ENCODE measurements at places on chromosomes 4 and X.

DNA sequence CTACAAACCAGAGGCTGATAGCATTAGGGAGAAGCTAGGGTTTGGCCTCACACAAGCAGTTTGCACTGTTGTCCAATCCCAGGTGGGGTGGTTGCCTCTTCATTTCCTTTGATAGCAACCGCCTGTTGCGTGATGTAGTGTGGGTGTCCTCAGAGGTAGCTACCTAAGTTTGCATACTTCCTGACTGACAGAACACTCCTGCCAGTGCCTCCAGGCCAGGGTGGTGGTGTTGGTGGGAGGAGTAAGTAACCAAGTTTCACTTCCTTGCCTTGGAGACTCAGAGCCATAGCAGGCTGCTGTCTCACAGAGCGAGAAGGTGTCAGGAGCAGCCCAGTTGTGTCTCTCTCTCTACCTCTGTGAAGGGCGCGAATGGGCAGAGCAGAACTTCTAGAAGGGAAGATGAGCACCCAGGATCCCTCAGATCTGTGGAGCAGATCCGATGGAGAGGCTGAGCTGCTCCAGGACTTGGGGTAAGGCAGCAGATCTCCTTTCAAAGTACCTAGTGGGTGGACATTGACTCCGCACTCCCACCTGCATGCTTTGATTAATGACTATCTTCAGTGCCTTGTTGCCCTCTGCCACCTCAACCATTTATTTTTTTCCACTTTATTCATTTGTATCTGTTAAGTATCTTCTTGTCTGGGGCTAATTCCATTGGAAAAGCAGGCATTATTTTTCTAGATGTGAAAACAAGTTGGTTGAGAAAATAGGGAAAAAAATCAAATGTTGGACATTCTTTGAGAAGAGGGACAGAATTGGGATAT lies at the start of gene DAPP1:
DAPP1 (plus strand) TSS at position 283 of the 764 bp plus-strand sequence; CDS start at position 370, 87 bp downstream.
- peak; percentile 22 for DNase-seq

DNA sequence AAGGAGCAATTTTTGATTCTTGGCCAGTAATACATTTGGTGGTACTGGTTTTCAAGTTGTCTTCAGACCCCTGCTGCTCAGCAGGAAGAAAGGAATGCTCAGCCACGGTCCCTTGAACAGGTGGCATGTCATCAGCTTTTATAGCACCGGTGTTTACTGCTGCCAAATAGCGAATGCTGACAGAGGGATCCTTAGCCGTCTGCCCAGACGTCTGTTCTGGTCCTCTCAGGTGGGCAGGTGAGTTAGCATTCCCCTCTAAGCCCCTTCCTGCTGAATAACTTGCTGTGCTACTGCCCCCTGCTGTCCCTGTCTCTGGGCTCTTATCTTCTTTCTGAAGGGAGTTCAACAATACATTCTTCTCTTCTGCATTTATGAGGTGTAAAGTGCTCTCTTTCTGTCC lies 28.4 kb downstream of the BOD1L1 start:
- no peak for DNase-seq

DNA sequence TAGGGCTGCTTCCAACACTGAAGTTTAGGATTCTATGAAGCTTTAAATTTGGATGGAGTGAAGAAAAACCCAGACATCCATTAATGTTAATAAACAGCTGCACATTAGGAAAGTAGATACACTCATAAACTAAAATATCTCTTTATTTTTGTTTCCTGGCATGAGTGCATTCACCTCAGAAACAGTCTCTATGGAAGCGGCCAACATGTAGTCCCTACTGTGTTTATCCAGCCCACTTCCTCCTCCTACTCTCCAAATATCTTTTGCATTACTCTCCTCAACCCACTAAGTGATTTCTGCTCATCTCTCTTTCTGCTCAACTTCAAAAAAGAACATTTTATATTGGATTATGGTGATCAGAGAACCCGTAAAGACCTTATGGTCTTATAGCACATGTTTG lies 180.3 kb upstream of the MXRA5 start:
- DNase-seq, result no peak

GRCh38 chr4:82268050-82268825 lies 105.6 kb downstream of the HNRNPD start:
- DNase-seq, result no peak
